ENCODE measurements at places on chromosomes 11 and 22.

DNA sequence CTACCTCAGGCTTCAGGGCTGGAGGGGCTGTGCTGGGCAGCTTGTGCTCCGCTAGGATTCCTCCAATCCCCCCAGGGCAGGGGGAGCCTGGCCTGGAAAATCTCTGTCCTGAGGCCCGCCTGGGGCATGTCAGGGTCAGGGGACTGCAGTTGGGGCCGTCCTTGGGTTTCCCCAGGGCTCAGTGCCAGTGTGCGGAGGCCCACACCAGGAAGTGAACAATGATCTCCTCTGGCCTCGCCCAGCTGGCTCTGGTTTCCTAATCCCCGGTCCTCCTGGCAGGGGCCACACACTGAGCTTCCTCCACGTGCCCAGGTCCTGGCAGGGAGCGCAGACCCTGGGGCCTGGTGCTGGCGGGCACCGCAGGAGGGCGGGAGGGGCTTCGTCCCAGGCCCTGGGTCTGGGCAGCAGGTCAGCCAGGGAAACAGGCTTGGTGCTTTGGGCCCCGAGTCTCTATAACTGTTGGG, 1.4 kb upstream of the MUC2 start:
- no peak for DNase-seq

GRCh38 chr11:116281173-116282160, 491.3 kb downstream of the BUD13 start:
- no peak for DNase-seq

GRCh38 chr22:45968751-45969413, 8.1 kb downstream of the WNT7B start:
- no peak for DNase-seq

DNA sequence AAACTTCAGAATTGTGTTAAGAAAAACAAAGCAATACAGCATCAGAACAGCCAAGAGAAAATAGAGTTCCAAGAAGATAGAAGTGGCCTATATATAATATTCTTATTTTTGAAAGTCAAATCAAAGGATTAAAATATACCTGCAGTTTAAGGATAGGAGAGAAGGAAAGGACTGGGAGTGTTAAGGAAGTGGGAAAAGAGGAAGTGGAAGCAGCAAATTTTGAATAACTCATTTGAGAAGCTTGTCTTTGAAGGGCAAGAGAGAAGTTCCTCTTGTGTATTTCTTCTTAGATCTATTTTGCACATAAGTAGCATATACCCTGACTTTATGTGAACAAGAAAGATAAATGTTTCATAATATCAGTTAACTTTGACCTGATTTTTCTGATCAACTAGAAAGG, 62.6 kb upstream of the SLC17A6 start:
- no peak for DNase-seq

DNA sequence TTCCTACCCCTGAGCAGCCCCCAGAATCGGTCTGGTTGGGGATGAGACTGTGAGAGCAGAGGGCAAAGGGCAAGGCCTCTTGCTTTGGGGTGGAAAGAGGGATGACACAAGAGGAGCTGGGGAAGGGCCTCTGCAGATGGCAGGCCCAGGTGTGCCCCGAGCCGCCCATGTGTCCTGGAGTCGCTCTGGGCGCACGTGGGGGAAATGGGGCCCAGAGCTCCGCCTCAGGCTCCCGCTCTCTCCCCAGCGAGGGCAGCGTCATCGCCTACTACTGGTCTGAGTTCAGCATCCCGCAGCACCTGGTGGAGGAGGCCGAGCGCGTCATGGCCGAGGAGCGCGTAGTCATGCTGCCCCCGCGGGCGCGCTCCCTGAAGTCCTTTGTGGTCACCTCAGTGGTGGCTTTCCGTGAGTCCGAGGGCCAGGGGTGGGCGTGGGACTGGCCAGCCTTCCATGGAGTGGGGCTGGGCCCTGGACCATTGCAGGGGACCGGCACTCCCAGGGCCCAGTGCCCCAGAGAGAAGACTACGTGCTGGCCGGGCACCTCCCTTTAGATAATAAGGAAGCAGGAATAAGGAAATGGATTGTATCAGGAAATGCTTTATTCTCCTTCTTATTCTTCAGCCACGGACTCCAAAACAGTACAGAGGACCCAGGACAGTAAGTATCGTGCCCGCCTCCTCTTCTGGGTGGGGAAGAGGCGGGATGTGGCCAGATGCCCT, 30.1 kb downstream of the ST14 start:
- DNase-seq, result no peak

GRCh38 chr22:35928285-35928798, 100.3 kb downstream of the RBFOX2 start:
- DNase-seq, result no peak

DNA sequence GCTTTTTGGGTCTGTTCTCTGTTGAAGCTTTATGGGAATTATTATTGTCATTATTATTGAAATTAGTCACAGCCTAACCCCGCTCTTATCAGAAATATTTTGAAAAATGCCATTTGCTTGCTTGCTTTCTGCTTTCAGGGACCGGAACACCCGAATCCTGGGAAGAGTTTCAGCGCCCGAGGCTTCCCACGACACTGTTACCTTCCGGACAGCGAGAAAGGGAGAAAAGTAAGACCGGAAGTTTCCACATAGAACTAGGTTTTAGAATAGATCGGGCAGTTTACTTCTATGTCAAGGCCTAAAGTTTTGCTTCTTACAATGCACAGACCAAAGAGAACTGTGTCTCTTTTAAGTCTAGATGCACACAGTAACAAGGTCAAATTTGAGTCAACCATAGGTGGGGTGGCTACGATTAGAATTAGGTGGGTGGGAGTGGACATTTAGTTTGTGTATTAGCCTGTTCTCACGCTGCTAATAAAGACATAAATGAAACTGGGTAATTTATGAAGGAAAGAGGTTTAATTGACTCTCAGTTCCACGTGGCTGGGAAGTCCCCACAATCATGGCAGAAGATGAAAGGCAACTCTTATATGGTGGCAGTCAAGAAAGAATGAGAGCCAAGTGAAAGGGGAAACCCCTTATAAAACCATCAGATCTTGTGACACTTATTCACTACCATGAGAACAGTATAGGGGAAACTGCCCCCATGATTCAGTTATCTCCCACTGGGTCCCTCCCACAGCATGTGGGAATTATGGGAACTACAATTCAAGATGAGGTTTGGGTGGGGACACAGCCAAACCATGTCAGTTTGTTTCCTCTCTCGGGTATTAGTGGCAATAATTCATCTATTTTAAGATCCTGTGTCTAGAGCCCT, 12.9 kb downstream of the MPEG1 start:
- DNase-seq, result no peak

GRCh38 chr22:41905411-41906202, 9.3 kb downstream of the SHISA8 start:
- no peak for DNase-seq

DNA sequence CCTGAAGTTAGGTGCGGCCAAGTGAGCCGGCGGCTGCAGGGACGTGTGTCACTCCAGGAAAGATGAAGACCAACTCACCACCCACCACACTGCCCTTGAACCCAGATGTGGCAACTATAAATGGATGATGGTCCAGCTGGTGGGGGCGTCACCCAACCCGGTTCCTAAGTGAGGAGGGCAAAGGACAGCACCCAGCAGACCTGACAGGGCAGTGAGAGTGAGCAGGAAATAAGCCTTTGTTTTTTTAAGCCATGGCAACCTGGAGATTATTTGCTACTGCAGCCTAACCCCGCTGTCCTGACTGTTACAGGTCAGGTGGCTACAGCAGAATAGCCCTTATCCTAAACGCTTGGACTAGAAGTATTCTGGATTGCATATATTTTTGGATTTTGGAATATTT, 228.9 kb downstream of the CTTN start:
- DNase-seq, result no peak

GRCh38 chr11:114181752-114182151, 114.4 kb upstream of the NNMT start:
- no peak for DNase-seq

- DNase-seq, result no peak
Measured at GRCh38 chr22:32905400-32905799, 103.9 kb downstream of the TIMP3 start.

DNA sequence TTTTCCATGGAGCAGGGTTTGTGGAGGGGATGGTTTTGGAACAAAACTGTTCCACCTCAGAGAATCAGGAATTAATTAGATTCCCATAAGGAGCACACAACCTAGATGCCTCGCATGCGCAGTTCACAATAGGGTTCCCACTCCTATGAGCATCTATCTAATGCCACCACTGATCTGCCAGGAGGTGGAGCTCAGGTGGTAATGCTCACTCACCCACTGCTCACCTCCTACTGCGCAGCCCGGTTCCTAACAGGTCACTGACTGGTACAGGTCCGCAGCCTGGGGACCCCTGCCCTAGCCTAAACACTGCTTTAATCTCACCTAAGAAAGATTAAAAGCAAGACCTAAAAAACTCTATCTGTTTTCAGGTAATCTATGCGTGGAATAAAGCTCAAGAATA, 553.0 kb downstream of the JRKL start:
- no peak for DNase-seq

DNA sequence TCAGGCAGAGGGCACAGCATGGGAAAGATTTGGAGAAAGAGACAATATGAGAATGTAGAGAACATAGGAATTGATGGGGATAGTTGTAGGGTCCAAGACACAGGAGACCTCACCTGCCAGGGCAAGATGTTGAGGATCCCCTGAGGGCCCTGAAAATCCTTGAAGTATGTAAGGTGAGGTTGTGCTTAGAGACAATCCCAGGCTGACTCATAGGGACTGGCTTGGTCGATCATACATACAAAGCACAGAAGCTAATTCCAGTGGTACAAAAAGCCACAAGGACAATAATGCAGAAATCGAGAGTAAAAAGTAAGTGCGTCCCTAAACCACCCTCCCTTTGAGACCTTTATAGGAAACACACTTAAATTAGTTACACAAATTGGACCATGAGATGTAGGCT, 468.2 kb downstream of the MIAT start:
- no peak for DNase-seq

DNA sequence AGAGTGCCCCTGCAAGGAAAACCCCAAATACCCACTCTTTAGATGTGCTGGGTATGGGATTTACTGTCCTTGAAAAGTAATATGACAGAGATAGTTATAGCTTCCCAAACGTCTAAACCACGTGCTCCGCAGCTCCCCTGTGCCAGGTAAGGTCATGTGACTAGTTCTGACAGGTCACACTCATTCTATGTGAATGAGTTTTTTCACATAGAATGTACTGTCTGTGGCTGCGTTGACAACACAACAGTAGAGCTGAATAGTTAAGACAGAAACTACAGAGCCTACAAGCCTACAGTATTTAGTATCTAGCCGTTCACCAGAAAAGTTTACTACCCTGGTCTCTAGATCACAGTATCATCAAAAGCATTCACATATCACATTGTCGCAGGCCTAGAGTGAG, 236.2 kb downstream of the ETS1 start:
- DNase-seq, result no peak

DNA sequence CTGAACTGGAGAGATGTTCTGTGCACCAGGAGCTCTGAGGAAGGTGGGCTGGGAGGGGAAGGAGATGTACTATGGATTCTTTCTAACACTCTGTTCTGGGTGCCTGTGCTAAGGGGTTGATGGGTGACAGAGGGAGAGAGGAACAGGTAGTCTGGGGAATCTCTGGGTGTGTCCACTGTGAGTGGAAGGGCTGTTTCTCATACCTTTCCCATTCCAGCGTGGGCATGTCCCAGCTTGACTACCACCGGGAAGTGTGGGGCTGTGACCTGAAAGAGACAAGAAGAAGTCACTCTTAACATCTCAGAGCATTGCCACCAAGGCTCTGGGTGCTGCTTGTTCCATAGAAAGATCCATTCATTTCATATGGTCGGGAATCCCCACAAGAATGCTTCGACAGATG, 121.9 kb downstream of the FBXO7 start:
- no peak for DNase-seq

DNA sequence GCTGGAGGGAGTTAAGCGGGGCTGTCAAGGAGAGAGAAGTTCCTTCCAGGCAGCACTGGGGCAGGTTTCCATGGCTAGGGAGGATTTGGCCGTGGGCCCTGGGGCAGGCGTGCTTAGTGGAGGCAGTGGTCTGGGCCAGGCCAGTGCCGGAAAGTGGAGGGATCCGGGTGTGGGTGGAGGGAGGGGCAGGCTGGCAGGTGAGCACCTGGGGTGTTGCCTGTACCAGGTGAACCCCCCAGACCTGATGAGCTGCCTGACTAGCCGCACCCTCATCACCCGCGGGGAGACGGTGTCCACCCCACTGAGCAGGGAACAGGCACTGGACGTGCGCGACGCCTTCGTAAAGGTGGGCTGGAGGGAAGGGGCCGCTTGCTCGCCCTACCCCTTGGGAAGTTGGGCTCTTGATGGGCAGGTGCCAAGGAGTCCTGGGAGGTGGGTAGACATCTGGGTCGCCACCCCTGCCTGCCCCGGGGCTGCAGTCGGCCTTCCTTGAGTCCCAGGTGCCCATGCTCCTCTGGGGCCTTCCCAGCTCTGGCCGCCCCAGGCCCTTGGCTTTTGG, 32.0 kb downstream of the MYO7A start:
- no peak for DNase-seq

GRCh38 chr11:96339706-96340554, 3.1 kb downstream of the MAML2 start:
- DNase-seq, result no peak

DNA sequence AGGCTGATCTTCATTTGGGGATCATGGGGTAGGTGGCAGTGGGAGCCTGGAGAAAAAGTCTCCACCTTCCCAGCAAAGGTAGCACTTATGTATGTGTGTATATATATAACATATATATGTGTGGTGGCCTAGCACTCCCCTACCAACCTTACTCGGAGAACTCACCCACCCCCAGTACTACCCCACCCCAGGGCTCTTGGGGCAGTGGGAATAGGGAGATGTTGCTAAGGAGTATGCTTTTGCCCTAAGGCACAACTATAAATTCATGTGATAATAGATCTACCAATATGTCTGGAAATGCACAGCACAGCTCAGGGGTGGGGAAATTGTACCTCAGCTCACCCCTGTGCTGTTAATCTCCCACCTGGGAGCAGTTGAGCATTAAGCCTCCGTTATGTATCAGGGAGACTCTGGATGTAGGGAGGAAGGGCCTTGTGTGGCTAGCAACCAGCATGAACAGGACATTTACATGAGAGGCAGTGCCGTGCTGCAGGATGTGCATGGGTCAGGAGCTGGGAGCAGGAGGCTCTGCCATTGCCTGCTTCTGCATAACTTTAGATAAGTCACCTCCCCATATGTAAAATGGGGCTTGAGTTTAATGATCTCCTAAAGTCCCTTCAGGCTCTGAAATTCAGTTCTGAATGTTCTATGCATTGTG, 57.3 kb downstream of the C11orf91 start:
- no peak for DNase-seq

- no peak for DNase-seq
Measured at GRCh38 chr22:24053481-24054226, 42.5 kb downstream of the CABIN1 start.

DNA sequence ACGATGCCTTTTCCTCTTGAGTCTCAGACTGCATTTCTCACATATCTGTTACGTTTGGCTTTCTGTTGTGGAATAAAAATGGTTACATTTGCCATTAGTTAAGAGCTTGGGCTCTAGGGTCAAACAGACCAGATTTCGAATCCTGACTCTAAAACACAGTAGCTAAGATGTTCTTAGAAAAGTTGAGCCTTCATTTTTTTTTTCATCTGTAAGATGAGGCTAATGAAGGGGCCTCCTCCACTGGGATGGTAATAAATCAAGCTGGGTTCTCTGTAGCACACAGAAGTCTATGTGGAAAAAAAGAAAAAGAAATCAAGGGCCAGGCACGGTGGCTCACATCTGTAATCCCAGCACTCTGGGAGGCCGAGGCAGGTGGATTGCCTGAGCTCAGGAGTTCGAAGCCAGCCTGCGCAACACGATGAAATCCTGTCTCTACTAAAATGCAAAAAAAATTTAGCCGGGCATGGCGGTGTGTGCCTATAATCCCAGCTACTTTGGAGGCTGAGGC, 49.9 kb upstream of the CAPRIN1 start:
- DNase-seq, result no peak

- no peak for DNase-seq
Measured at GRCh38 chr11:95241681-95242081, 10.7 kb upstream of the SESN3 start.
